ENCODE measurements at places on chromosomes 6 and 20.

DNA sequence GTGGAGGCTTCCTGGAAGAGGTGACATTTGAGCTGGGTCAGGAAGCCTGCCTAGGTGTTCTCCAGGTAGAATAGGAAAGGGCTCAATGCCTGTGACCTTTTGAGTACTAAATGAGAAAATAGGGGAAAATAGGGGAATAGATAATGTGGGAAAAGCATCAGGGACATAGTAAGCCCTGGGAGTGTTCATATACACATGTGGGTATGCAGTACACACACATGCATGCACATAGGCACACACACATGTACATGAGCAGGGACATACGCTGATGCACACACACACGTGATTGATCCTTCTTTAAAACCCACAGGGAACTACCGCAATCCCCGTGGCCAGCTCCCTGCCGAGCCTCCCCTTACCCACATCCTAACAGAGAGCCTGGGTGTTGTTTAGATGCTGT lies 351.7 kb downstream of the CDH4 start:
- no peak for DNase-seq

DNA sequence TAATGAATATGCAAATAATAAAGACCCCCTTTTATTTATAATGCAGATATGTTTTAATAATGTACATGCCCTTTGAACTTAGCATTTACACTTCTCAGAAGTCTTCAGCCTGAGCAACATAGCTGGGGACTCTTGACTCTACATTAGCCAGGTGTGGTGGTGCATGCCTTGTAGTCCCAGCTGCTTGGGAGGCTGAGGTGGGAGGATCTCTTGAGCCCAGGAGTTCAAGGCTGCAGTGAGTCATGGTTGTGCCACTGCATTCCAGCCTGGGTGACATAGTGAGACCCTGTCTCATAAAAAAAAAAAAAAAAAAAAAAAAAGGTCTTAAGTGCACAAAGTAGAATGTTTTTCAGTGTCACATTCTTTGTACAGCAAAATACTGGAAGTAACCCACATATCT lies 17.3 kb upstream of the MAPK13 start:
- no peak for DNase-seq

GRCh38 chr20:20733943-20734342 lies 21.5 kb upstream of the RALGAPA2 start:
- no peak for DNase-seq

DNA sequence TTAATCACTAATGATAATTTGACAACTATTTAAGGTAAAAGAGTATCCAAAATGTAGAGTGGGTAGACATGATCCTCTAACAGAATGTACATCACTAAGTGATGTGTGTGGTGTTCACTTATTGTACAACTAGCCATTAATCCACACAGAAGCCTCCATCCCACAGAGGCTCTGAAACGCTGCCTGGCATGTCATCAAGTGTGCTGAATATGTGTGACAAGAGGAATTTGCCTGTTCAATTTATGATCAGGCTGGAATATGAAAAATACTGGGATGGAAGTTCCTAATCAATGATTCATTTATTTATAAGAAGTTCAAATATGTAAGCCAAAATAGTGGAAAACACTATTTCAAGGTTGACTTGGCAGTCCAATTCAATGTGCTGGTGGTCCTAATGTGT lies 72.4 kb downstream of the BACH2 start:
- DNase-seq: no peak

DNA sequence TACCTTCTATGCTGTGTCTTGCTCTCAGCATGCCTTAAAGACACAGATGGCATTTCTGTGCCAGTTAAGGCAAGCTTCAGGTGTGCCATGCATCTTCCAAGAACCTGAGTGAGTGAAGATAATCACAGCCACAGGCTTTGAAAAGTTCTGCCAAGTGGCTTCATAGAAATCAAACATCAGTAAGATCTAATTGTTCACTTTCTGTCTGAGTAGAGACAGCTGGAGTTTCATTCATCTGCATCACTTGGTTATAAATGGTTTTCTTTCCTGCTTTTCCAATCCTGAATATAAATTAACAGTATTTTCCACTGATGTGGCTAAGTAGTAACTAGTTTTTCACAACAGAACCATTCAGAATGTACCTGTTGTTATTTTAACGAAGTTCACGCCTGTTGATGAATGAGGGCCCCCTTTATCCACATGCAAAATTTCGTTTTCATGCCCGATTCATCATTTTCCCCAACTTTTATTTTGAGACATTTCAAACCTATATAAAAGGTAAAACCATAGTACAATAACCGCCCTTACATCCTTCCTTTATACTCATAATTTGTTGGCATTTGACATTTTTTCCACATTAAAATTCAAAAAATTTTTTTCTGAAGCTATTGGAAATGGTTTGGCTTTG lies 38.6 kb upstream of the KCNG1 start:
- DNase-seq: no peak

- DNase-seq: no peak
These were observed 10.5 kb downstream of the PTGIS start for GRCh38 chr20:49557449-49557848.

DNA sequence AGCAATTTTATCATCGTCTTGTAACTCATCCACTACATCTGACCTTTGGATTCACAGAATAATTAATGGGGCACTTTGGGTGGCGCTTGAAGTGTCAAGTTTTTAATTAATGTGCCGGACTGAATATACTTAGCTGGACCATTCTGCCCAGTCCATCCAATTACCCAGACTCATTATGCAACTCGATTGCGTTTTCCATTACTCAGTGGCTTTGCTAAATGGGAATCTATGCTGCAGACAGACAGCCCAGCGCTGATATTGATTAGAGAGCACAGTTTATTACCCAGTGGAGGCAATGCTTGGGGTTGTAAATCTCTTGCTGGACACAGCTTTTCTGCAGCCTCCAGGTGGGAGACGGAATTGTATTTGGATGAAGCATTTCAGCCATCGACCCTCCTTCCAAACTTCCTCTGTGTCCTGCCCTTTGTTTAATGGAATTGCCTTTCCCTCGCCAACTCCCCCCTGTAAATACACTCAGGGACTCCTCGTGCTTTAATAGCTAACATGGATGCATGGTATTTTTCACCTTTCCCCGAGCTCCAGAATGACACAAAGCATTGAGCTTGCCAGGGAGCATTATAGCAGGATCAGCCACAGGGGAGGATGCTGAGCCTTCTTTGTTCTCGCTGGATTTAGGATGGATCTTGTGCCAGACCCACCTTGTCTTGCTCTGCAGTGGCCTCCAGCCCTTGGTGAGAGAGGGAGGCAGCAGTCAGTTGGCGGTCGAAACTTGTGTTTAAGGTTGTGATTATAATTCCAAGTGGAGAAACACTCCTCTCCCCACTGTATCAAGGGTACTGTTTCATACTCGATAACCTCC lies 59.7 kb downstream of the EDN3 start:
- no peak for DNase-seq

DNA sequence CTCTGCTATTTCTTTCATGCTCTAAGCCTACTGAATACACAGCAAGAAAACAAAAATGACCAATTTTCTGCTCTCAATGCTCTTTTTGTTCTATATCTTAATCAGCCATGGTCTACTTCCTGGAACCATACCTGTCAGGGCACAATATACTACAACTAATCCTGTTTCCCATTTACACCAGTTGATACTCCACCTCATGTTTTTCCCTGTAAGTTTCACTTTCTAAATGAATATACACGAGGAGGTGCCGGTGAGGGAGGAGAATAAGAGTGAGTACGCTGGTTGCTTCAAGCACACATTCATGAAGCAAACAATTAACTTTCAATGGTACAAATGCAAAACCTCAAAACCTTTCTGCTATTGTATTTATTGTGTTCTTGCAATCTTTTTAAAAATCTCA lies 443.1 kb upstream of the ID4 start:
- no peak for DNase-seq

DNA sequence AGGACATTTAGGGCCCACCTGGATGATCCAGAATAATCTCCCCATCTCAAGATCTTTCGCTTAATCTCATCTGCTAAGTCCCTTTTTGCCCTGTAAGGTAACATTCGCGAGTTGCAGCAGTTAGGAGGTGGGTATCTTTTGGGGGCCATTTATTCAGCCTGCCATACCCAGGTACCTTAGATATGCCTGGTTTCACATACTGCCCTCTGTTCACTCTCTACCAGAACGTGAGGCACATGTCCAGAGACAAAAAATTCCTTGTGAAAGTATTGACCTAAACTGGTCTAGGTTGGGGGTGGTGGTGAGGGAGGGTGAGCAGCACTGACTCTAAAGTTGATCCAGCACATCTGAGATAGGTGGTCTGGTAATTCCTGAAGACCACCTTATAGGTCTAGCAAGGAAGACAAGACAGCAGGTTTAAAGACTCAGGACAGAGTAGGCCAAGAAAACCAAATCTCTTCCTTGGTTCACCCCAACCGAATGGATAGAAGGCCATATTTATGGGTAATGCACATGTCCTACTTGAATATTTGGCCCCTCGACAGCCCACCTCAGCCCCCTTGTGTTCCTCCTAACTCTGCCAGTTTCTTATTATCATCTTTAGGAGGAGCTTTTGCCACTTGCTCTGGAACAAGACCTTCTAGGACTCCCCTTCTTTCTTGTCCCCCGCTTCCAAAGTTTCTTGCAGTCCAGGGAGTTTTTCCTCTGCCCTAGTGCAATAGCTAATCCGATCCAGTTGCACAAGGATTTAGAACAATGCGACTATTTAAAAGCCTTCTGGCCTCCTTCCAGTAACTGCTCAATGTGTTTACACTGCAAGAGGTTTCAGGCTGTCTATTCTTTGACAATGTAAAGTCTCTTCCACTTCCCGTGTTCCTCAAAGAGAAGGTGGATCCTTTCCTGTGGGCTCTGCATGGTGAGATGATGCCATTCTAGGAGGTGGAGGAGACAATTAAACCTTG lies 213.0 kb upstream of the LAMP5 start:
- peak; percentile 16 for DNase-seq

DNA sequence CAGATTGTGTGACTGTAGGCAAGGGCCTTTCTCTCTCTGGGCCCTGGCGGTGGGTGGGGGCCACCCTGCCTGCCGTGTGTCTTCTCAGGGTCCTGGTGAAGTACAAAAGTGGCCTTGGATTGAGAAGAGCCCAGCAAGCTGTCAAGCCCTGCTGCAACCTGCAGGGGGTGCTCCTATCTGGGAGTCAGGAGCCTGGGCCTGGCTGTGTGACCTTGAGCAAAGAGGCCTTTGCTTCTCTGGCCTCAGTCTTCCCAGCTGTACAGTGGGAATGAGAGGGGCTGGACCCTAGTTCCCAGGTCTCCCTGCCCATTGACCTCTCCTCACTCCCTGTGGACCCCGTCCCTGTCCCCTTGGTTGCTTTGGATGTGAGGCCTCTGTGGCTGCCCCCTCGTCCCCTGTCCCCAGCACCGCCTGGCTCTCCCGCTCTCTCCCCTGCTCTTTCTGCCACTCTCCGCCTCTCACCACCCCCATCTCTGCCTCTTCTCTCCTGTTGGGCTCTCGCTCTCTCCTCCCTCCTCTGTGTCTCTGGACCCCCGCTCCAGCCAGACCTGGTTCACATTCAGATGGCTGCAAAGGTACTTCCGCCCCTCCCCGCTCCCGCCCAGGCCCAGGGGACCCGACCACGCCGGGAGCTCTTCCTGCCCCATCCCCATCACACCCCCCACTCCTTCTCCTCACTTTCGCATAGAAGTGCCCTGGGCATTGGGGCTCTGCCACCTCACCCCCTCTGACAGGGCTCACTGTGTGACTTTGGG lies 46.7 kb downstream of the SRC start:
- DNase-seq: no peak

- DNase-seq: no peak
These were observed 82.3 kb downstream of the CD24 start for GRCh38 chr6:106892186-106892585.

- DNase-seq: no peak
These were observed 49.2 kb downstream of the GOPC start for GRCh38 chr6:117553142-117553541.

DNA sequence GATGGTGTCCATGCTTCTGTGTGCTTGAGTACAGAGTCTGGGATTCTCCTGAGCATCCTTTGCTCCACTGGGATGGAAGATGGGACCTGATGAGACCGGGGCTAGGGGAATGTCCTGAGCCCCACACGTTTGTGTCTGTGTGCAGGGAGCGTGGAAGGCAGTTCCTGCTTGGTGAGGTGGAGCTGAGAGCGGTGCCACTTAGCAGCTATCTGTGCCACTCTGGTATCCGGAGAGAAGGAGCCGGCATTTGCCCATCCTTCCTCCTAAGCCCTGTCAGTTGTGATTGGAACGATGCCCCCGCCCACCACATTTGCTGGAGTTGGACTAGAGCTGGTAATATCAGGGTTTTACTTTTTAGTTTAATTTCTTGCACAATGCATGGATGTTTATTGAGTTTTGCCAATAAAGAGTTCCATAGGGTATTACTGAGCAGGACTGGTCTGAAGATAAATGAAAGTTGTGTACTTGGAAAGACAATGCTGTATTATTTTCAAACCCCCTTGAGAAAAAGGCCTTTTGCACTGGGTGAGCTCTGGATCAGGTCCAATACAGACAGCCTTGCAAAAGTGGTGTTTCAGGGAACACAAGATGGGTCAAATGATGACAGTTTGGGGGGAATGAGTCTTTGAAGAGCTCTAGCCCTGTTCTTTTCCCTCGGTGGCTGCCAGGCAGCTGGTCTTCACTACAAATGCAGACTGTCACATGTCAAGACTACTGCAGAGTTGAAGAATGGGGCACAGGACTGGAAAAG lies 130.8 kb downstream of the SYCP2 start:
- no peak for DNase-seq

- DNase-seq: no peak
These were observed 322.7 kb downstream of the SYNE1 start for GRCh38 chr6:152314483-152314832.

- DNase-seq: no peak
These were observed 16.3 kb upstream of the TMEM14A start for GRCh38 chr6:52654592-52654991.

DNA sequence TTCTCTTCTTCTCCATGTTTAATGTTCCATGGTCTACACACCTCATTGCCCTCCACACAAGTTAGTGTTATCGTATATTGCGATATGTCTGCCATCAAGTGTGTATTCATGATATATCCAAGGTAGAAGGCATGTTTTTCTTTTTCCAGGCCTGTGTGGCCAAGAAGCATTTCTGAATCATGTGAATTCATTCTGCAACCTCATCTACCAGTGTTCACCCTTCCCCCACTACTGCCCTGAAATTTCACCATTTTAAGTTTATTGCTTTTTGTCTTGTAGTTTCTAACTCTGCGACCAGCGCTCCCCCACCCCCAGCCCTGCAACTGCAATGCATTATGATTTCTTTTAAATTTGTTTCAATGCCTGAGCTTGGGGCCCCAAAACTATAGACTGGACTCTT lies 618.0 kb upstream of the FLRT3 start:
- peak; percentile 63 for DNase-seq

DNA sequence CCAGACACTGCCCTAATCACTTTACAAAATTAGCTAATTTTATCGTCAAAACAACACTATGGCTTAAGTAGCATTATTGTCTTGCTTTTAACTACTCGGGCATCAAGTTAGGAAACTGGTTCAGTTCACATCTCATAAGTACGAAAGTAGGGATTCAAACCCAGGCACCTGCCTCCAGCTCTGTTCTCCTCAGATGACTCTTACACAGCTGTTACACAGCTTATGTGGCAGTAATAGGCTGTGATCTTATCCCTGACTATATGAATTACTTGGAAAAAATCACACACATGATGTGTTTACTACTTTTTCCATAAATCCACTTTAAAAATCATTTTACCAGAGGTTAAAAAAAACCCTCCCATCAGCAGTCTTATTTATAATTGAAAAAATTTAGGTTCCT lies 389.2 kb upstream of the FLRT3 start:
- no peak for DNase-seq

Measured in A549 (cell line).